ENCODE measurements at places on chromosomes 11 and 22. TPM values are rescaled to one million over a fixed set of nuclear protein-coding genes. Genes with fewer than 3 reads are reported as not detected.

The OR5M10 gene
- total RNA-seq = not detected

The PRAME gene
- not detected for total RNA-seq

The ACR gene
- not detected for total RNA-seq

The PGA5 gene
- total RNA-seq = not detected

The TESMIN gene
- total RNA-seq = 6.4 TPM

The SLC6A5 gene
- total RNA-seq = not detected

The F2 gene
- not detected for total RNA-seq

The MMP8 gene
- not detected for total RNA-seq
